ENCODE measurements at places on chromosomes 12 and 14.

DNA sequence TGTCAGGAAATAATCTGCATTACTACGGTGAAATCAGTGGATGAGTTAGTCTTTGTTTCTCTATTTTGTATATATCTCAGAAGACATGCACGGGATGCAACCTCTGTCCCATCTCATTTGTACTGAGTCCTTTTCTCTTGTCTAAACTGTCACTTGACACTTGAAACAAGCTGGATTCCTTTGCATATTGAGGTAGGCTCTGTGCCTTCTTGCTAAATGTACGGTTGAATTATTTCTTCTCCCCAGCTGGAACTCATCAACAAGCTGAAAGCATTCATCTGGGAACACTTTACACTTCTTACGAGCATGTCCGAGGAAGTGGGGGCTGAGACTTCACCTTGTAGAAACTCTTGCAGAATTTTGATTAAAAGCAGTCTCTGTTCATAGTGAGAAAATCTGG lies 119.5 kb downstream of the VEZT start:
- no peak for DNase-seq

DNA sequence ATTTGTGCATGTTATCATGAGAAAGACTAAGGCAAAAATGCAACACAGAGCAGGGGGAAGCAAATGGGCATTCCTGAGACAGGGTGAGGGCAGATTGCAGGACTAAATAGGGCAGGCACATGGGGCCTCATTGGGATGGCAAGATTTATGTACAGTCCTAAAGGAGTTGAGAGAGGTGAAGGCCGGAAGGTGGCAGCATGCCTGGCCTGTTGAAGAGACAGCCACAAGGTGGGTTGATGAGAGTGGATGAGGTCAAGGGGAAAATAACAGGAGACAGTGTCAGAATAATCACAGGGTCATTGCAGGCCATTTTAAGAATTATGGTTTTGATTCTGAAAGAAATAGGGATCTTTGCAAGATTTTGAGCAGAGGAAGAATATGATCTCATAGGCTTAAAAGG lies 21.0 kb downstream of the PAH start:
- no peak for DNase-seq

DNA sequence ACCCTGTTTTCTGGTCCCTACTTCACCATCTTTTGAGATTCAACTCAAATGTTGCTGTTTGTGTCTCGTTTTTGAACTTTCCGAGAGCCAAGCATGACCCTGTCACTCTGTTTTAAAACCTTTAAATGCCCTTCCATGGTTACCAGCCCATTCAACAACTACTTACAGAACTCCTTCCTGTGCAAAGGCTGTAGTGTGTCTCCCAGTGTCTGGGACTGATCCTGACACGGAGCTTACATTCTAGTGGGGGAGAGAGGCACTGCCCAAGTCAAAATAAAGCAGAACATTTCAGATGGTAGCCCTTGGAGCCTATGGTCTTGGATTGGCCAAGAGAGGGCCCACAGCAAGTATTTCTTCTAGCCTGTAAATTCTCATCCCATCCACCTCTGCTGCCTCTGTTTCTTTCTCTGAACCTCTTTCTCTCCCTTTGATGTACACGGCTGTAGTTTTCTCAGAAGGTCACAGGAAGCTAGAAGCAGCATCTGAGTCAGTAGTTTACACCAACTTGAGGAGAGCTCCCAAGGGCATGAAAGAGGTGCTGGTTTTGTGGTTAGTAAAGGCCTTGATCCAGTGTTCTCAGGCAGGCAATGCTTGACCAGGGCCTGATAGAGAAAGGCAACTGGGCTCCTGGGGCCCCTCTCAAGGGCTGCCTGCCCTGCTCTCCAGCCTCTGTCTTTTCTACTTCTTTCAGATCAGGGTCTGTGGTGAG lies 42.3 kb upstream of the SLC24A4 start:
- DNase-seq = no peak

DNA sequence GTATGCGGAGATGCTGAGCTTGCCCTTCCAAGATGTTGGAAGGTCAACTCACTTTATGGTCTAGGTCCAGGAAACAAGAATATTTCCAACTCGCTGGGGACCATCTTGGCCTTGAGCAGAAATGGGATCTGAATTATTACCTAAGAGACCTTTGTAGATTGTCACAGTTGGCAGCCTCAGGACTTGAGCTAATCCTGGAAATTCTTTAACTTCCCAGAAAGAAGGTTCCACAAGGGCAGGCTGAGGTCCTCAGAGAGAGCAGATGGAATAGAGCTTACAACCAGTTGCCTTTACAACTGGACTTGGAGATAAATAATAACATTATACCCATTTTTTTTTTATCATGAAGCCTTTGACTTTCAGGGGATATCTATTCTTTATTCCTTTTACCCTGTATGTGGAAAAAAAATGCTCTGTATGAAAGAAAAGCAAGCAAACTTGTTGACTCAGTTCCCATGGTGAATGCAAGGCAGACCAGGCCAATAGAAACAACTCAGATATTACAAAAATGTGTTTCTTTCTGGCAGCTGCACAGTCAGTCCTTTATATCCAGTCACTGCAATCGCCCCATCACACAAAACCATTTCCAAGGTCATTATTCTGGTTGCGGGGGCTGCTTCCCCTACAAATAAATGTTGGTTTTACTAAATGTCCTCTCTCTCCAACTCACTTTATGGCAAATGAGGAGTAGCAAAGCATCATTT lies 401.4 kb downstream of the ZFP36L1 start:
- no peak for DNase-seq

DNA sequence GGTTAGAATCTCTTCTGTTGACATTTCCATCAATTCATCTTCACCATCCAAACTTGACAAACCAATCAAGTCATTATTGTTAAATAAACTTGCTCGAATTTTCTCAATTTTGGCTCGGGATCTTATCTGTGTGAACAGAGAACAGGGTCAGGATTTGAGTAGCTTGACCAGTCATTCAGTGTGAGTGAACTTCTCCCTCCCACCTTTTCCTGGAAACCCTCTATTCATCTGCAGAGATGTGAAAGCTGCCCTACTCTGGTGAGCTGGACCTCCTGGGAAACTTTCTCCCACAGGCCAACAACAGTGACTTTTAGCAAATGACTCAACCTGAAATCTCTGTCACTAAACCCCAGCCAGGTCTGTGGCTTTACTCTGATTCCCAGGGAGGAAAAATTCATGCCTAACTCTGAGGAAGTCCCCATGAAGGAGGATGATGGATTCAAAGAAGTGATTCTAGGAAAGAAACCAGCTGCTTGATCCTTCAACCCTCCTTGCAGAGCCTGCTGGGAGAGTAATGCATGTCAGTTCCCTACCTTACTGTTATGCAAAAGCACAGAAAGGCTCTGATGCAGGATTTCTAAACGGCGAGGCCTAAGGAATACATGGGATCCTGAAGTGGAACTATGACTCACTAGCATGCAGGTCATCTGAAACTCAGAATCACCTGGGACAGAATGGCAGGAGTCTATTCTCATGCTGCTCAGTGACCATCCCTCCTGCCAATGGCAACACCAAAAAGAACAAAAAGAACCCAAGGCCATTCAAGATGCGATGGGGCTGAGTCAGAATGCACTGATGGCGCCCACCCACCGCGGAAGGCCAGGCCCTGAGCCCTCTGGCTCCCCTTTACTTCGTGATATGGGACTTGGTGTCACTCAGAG lies 58.0 kb downstream of the TRAFD1 start:
- no peak for DNase-seq

- DNase-seq = no peak
Measured at GRCh38 chr14:102993523-102993922, 63.8 kb downstream of the CDC42BPB start.

- DNase-seq = peak; percentile 6
Measured at GRCh38 chr12:67067453-67068203, 201.5 kb upstream of the CAND1 start.

DNA sequence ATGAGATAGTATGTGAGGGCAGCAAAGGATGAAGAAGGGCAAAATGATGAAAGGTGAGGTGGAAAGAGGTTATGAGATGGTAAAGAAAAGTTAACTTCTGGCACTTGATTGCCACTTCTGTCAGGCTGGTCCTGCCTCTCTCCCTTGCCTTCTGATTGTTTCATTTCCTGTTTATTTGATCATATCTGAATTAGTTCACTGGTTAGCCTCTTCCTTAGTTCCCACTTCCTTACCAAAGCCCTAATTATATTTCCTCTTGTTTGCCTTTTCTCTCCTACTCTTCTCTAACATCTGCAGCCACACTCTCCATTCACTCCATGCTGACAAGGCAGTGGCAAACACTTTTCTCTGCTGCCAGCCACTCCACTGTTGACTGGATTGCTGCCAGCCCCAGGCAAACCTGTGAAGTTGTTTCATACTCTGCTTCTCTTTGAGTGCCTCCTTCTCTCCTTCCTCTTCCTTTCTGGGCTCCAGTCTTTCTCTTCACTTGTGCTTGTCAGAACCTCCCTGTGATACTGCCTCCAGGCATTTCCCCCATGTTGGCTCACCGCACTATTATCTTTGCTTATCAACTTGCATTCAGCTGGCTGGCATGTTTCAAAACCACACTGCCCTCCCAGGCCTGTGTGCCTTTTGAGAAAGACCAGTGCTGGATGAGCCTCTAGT lies 8.1 kb downstream of the PNP start:
- peak; percentile 46 for DNase-seq

DNA sequence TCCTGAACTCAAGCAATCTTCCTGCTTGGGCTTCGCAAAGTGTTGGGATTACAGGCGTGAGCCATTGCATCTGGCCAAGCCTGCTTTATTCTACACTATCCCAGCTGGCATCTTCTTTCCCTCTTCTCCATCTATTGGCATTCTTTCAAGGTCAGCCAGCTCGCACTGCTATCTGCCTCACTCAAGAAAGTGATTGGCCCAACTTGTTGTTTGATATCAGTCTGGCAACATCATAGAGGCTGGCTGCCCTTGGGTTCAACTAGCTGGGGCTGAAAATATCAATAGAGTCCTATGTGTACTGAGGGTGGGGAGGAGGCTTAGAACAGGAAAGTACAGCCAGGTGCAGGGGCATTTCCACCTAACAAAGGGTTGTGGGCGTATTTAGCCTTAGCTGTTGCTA lies 17.1 kb downstream of the GMFB start:
- no peak for DNase-seq

DNA sequence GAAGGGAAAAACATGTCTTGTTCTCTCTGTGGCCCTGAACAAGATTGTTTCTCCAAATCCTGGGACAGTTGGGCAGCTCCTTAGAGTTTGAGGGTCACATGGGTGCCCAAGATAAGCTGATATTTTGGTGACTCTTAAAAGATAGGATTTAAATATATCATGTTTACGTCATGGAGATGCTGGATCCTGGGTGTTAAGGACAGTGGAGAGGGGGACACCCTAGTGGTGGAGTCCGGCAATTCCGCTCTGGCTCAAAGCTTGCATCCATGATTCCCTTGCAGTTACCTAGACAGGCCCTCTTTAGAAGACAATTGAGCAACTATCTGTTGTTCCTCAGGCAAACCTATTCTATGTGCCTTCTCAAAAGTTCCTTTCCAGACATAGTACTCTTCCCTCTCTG lies 101.8 kb downstream of the CMKLR1 start:
- DNase-seq = no peak

- DNase-seq = no peak
Measured at GRCh38 chr14:76472199-76472723, 96.3 kb downstream of the ESRRB start.

DNA sequence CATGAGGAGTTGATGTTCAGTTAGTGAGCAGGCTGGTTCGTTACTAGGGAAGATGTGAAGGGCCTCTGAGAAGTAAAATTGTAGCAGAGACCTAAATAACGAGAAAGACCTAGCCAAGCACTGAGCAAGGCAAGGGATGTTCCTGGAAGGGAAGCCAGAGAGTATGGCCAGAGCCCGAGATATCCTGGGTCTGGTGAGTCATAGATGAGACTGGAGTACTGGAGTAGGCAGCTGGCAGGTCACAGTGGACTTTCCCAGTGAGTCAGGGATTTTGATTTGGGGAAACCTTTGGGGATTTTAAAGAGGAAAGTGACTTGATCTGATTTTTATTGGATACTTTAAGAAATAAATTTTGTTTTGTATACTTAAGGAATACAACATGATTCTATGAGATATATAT lies 369.0 kb downstream of the DIO2 start:
- DNase-seq = no peak

DNA sequence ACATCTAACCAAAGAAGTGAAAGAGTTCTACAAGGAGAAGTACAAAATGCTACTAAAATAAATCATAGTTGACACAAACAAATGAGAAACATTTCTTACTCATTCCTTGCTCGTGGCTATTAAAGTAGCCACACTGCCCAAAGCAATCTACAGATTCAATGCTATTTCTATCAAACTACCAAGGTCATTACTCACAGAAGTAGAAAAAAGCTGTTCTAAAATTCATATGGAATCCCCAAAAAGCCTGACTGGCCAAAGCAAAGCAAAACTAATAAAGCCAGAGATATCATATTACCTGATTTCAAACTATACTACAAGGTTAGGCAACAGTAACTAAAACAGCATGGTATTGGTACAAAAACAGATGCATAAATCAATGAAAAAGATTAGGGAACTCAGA lies 305.6 kb downstream of the RPAP3 start:
- no peak for DNase-seq

DNA sequence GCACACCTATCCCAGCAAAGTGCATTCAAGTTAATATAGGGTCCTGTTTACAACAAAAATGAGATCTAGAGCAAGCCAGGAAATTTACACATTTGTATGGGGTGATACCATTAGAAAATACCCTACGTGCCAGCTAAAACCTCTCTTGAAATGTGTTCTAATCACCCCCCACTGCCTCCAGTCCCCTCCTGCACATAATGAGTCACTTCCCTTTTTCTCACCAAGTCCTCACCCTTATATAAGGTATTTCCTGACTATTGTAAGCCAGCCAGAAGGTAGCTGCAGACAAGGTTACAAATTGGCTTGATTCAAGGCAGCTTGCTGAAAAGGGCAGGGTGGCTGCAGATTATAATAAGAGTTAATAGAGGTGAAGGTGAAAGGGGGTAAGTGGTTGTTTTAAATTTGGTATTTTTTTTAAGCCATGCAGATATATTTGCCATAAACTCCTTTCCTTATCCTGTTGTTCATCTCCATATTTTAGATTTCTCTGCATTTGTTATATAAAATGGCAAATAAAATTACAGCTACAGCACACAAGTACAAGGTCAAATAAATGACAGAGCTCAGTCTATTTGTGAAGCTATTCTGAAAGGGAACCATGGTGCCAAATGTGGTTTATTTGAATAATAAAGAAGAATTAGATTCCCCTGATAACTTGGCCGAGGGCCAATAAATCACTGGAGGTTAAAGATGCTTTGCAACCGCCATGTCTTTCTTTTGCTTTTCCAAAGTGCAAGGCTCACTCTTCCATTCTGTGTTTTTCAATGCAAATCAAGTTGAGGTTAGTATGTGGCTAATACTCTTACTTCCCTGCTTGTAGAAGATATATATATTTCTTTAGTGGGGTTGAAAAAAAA lies 385.9 kb downstream of the EGLN3 start:
- peak; percentile 13 for DNase-seq

All from NCI-H1105 treated with DMSO at 0.1 percent for 48 hours (cell line).